AG04450 (cell line): ENCODE measurements at places on chromosomes 2 and 18.

- DNase-seq, result no peak
These were observed 45.5 kb downstream of the TMEM37 start for GRCh38 chr2:119477113-119477505.

DNA sequence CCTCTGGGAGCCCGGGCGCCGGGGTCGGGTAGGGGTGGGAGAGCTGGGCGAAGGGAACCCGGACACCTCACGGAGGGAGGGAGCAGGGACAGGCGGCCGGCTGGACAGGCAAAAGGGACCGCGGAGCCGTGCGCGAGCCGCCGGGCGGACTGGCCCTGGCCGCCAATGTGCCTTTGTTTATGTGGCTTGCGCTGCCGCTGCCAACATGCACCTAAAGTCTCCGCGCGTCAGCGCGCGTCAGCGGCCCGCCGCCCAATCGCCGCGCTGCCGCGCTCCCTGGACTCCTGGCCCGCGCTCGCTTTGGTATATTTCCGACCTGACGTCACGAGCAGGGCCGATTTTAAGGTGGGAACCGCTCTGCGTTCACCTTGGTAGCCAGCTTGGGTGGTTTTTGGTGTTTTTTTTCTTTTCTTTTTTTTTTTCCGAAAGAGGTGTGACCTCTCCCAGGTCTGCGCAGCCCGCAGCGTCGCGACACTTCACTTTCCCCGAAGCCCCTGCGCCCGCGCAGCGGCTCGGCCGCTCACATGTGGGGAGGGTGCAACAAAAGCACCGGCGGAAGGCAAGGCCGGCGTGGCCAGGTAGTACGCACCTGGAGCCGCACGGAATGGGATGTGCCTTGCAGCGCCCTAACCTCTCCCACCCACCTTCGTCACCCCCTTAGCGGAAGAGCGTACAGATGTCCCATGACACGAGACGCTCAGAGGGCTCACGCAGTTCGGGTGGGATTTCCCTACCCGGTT, at the start of gene NR4A2:
NR4A2 (minus strand) TSS at position 188 of the 740 bp plus-strand sequence. CDS start 2,535 bp downstream, outside the sequence.
- DNase-seq, result no peak

DNA sequence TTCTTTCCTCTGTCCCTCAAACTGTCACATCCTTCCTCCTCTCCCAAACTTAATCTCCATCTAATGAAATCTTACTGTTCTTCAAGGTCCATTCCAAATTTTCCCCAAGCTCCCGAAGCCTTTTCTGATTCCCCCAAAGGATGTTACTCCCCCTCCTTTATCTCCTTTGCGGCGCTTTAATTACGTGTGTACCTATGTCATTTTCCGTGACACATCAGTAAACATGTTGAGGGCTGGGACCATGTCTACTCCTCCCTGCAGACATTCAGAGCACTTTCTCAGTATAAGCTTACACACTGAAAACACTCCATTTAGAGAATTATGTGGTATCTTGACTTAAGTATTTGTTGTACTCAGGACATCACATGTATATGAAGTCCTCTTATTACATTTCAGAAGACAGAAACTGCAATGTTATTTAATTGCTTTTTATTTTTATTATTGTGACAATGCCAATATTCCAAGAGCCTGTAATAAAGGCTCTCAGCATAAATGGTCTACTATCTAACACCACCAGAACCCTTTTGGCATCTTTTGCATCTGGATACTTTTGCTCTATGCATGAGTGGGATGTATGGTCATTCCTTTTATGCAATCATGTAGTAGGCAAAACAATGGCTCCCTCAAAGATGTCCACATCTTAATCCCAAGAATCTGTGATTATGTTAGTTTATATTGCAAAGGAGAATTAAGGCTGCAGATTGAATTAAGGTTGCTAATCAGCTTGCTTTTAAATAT, 1.8 kb downstream of the NMI start:
- DNase-seq, result no peak

DNA sequence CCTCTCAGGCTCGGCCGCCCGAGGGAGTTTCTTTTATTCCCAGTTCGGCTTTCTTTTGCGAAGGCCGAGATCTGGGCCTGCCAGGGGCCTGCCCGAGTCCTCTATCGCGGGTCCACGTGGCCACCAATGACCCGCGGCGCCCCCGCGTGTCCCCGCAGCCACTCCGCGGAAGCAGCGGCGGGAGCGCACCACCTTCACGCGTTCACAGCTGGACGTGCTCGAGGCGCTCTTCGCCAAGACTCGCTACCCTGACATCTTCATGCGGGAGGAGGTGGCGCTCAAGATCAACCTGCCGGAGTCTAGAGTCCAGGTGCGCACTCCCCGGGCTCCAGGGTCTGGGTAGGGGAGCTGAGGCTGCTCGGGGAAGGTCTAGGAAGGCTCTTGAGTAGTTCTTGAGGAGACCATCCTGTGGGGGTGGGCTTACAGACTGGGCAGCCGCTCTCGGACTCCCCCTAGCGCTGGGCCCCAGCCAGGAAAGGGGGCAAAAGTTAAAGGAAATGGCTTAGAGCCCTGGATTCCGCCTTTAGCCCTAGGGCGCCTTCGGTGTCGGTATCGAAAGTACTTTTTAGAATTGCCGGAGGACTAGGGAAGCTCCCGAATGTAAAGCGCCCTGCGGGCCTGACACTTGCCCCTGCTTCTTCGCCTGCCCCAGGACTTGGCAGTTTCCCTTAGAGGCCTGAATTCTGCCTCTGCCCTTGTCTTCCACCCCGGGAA, 3.4 kb downstream of the OTX1 start:
- no peak for DNase-seq

DNA sequence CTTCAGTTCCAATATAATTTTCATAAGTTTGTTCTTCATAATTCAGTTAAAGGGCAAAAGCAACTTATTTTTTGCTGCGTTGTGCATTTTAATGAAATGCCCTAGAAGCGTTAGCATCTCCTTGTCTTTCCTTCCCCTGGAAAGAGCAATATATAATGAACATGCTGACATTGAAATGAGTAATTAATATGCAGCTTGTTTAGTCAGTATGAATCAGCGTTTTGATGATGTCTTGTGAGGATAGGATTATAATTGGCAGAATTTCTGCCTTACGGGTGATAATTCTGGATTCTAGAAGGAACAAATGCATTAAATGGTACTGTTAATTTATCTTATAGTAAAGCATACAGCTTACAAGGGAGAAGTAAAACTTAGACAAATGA, 152.3 kb upstream of the MMADHC start:
- DNase-seq, result no peak

DNA sequence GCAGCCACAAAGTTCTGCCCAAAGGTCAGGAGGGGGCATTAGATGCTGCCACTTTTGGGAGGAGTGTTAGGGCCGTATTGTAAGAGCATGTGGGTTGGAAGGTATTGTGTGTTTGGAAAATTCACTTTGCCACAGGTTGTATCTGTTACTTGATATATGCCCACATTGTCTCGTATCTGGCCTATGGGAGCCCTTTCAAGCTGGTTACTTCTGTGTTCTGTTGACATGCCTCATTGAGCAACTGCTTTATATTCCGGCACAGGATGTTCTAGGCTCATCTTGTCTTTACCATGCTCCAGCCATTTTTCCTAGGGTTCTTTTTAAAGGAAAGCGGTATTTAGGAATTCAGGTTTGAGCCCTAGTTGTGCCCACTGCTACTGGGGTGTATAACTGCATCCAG, 6.0 kb downstream of the ADNP2 start:
- no peak for DNase-seq

DNA sequence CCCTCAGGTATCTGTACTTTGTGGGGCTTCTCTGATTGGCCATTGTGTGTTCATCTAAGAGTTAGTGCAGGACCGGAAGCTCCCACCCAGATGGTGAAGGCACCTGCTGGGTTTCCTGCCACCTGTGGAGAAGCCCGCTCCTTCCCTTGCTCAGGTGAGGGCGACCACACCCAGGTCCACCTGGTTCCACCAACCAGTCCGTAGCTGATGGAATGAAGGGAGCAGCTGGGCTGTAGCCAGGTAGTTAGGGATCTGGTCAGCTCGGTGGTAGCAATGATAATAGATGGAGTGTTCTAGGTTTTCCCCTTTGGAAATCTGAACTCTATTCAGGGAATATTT, 16.0 kb downstream of the SH3BP4 start:
- DNase-seq, result no peak

GRCh38 chr2:97834610-97835009, 121.2 kb downstream of the ZAP70 start:
- DNase-seq, result no peak

GRCh38 chr18:45761512-45762114, 37.6 kb downstream of the SLC14A1 start:
- DNase-seq, result no peak

DNA sequence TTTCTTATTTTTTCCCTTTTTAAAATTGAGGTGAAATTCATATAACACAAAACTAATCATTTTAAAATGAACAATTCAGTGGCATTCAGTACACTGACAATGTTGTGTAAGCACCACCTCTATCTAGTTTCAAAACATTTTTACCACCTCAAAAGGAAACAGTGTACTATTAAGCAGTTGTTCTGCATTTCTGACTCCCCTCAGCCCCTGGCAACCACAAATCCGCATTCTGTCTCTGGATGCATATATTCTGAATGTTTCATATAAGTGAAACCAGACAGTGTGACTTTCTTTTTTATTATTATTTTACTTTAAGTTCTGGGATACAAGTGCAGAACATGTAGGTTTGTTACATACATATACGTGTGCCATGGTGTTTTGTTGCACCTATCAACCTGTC, 19.2 kb upstream of the TANK start:
- no peak for DNase-seq

- no peak for DNase-seq
These were observed 52.1 kb downstream of the BOLA3 start for GRCh38 chr2:74095632-74096031.

- no peak for DNase-seq
These were observed 44.7 kb downstream of the PSD4 start for GRCh38 chr2:113218283-113219091.

GRCh38 chr18:74351354-74351753, 35.7 kb downstream of the C18orf63 start:
- peak; percentile 3 for DNase-seq

DNA sequence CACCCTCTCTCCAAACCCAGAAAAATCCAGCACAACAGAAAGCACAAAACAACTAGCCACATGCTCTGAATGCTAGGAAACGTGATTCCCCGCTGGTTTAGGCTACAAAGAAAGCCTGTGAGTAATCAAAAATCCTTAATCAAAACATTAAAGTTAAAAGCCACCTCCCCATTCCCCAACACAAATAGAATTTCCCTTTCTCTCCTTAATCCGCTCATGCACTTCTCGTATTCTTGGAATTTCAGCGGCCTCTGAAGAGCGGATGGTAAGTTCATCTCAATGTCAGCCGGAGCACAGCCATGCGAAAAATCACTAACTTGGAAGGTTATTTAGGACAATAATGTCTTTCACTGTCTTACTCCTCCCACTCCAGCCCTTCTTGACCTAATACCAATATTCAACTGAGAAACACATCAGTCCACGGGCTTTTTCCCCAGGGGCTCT, 126.7 kb downstream of the OSBPL1A start:
- no peak for DNase-seq

- DNase-seq, result peak; percentile 26
These were observed 305.9 kb upstream of the TMEFF2 start for GRCh38 chr2:192500550-192501200.

- peak; percentile 93 for DNase-seq
These were observed 486 bp upstream of the GPR39 start for GRCh38 chr2:132415915-132416722.

DNA sequence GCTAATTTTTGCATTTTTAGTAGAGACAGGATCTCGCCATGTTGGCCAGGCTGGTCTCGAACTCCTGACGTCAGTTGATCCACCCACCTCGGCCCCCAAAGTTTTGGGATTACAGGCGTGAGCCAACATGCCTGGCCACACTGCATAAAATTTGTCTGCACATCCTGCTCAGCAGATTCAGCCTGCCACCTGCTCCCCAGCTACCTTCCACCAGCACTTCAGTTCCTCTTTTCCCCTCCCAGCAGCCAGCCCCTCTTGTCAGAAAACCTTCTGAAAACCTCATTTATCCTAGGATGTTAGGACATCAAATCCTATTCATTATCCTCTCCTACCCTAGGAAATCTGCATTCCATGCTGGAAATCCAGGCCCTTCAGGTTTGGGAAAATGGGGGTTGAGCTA, 99.4 kb upstream of the STPG4 start:
- no peak for DNase-seq

- no peak for DNase-seq
These were observed 3.3 kb downstream of the PTGR3 start for GRCh38 chr18:75205514-75206132.

GRCh38 chr2:105102001-105102400, 64.1 kb downstream of the MRPS9 start:
- no peak for DNase-seq

- DNase-seq, result no peak
These were observed 292.5 kb upstream of the HDAC4 start for GRCh38 chr2:239693330-239693729.

DNA sequence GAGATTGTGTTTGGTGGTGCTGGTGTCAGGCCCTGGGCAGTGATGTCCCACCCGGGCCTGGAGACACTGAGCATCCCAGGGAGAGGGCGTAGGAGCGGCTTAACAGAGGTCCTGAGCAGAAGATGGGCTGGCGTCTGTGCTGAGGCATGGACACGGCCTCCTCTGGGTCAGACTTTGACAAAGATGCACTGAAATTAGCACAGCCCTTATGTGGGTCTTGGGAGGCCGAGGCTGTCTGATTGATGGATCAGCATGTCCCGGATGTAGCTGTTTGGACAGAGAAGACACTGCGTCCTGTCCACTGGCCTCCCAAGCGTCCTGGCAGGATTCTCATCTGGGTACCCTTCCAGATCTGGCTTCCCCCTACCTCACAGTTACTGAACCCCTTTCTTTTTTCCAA, 159.4 kb downstream of the ANKRD30B start:
- no peak for DNase-seq

DNA sequence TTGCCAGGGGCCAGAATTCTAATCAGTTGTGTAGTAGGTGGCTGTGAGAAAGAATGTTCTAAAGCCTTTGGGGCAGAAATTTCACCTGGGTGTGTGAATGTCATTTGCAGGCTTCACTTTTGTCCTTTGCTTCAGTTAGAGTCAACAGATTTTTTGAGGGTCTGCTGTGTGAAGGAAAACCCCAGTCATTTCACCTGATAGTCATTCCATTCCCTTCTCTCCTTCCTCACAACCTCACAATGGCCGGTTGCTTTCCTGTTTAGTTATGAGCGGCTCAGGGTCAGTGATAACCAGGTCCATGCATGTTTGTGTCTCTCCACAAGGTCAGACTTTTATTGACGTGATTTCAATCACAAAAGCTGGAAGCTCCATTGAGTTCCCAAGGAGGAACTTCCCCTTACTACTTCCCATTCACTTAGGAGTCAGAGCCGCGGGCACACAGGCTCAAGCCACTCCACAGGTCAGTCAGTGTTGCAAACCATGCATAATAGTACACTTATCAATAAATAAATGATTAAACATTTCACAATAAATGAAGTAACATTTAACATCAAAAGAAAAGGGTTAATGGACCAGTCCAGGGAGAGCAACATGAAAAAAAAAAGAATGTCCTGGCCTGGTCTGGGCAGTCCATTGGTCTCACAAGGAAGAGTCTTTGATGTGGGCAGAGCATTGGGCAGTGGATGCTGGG, 74.3 kb downstream of the NPAS2 start:
- DNase-seq, result no peak
